ENCODE measurements at places on chromosomes 2 and 18.
A peak's percentile ranks its signal among the peaks of the same experiment; 100 is the strongest.

- DNase-seq: no peak
These were observed 10.0 kb upstream of the GBX2 start for GRCh38 chr2:236177967-236178889.

DNA sequence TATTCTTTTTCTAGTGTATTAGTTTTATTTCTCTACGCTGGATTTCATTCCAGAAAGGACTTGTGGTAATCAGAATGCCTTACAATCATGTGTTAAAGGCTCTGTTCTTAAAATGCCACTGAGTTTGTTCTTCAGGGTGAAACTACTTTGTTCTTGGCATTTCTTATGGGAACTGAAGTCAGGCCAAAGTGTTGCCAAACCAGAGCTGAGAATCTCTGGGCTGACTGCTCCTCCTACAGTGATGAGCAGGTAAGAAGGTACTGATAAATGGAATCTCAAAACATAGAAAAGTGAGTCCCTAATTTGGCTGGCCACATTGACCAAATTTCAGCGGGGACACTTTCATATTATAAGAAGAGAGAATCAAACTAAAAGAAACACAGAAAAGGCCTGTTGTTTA lies 55.1 kb upstream of the ZNF397 start:
- DNase-seq: no peak

DNA sequence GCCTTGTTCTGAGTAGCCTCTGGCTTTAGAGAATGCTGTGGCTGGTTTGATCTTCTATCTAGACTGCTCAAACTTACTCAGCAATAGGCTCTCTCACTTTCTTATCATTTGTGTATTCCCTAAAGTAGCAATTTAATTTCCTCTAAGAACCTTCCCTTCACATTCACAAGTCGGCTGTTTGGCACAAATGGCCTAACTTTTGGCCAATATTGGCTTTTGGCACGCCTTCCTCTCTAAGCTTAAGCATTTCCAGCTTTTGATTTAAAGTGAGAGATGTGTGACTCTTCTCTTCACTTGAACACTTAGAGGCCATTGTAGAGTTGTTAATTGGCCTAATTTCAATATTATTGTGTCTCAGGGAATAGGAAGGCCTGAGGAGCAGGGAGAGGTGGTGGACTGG lies 219.5 kb upstream of the PXDN start:
- DNase-seq: no peak

DNA sequence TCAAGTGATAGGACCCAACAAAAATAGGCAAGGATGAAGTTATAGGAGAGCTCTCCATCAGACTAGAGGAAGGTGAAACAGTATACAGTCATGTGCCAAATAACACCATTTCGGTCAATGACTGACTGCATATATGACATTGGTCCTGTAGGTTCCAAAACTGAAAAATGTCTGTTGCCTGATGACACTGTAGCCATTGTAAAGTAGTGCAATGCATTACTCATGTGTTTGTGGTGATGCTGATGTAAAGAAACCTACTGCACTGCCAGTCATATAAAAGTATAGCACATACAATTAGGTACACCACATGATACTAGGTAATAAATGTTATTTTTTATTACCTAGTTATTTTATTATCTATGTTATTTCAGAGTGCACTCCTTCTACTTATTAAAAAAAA lies 147.9 kb downstream of the GREB1L start:
- DNase-seq: no peak

DNA sequence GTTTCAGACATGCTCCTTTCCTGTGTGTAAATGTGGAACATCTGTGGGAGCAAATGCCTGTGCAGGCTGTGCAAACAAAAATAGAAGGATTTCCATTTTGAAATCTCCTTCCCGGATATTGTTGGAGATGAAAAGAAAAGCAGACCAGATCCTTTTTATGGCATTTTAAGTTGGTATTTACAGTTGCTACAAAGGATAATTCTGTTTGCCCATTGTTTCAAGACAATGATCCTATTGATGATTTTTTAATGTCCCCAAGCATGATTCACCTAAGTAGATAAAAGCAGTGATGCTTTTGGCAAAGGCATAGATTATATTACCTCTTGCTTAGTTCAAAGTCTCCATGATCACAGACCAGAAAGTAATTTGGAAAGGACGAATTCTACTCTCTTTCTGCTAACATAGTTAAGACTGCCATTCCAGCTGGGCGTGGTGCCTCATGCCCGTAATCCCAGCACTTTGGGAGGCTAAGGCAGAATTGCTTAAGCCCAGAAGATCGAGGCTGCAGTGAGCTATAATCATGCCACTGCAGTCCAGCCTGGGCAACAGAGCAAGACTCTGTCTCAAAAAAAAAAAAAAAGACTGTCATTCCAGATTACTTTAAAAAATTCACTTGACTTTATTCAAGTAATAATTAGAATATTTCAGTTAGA lies 209.6 kb upstream of the SLC39A10 start:
- DNase-seq: no peak

GRCh38 chr18:73737990-73738389 lies 409.6 kb downstream of the FBXO15 start:
- no peak for DNase-seq

GRCh38 chr2:11123001-11123809 lies 32.1 kb upstream of the SLC66A3 start:
- no peak for DNase-seq

DNA sequence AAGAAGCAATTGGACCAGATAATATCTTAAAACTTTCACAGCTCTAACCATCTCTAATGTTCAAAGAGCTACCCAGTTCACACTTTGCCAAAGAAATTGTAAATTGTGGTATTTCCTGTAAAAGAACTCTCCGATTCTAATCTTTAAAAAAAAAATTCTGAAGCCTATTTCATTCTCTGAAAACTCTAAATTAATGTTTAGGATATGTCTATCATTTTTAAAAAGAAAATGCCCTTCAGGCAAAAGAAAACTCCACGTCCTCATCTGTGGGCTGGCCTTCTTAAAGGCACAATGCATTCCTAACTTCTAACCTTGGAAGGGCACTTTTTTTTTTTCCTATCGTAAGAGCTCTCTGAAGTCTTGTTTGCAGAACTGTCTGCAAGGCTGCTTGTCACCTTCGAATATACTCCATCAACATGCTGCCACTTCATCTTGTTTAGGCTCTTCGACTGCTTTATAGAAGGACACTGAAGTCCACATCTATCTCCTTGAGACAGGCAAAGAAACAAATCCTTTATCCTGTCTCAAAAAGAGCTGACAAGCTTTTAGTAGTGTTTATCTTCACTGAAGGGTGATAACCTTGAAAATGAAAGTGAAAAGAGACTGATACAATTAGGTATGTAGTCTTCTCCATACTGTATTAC lies 124.3 kb upstream of the SLC39A10 start:
- no peak for DNase-seq

DNA sequence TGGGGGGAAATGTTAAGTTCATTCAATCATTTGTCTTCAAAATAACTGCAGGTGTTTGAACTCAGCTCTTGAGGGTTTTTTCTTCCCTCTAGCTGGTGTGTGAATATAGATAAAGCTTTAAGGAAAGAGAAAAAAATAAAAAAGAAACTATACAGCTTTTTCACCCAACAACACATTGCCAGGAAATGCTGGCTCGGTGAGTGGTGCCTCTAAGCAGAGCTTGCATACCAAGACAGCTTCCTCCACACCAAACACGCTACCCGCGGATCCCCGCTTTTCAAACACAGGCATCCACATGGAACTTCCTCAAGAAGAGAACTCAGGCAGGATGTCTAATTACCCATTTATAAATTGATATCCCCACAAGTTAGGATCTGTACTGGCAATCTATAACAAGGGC lies 69.8 kb upstream of the TANK start:
- peak; percentile 24 for DNase-seq

GRCh38 chr2:9234680-9235146 lies 28.1 kb downstream of the ASAP2 start:
- DNase-seq: no peak

GRCh38 chr18:4276953-4277585 lies 178.0 kb downstream of the DLGAP1 start:
- DNase-seq: no peak

GRCh38 chr2:108316461-108317258 lies 28.0 kb downstream of the SULT1C2 start:
- no peak for DNase-seq

DNA sequence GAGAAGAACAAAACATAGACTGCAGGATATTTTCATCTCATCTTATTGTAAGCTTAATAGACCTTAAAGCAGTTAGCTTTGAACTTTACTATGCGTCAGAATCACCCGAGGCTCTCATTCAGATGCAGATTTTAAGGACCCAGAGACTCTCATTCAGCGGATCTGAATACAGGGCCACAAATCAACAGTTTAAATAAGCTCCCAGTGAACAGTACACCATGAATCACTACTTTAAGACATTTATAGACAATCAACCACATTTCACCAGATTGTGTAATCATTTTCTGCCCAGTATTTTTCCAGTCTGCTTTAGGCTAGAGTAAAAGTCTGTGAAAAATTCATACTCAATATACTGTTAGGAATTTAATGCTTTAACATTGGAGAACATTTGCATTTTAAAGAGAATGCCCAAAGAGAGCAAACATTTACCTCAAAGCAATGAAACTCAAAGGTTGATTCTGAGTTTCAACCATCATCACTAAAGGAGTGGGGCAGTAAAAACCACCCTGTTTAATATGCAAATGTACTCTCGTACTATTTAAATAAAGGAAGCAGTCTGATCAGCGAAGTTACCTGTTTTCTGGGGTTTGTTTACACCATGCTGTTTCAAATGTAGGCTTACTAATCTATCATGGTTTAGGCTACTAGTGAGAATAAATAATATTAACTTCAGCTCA lies 11.0 kb upstream of the ALPK2 start:
- no peak for DNase-seq

- no peak for DNase-seq
These were observed 143.3 kb downstream of the FTCDNL1 start for GRCh38 chr2:199707593-199708185.

GRCh38 chr2:10665833-10666232 lies 23.9 kb downstream of the NOL10 start:
- DNase-seq: no peak

DNA sequence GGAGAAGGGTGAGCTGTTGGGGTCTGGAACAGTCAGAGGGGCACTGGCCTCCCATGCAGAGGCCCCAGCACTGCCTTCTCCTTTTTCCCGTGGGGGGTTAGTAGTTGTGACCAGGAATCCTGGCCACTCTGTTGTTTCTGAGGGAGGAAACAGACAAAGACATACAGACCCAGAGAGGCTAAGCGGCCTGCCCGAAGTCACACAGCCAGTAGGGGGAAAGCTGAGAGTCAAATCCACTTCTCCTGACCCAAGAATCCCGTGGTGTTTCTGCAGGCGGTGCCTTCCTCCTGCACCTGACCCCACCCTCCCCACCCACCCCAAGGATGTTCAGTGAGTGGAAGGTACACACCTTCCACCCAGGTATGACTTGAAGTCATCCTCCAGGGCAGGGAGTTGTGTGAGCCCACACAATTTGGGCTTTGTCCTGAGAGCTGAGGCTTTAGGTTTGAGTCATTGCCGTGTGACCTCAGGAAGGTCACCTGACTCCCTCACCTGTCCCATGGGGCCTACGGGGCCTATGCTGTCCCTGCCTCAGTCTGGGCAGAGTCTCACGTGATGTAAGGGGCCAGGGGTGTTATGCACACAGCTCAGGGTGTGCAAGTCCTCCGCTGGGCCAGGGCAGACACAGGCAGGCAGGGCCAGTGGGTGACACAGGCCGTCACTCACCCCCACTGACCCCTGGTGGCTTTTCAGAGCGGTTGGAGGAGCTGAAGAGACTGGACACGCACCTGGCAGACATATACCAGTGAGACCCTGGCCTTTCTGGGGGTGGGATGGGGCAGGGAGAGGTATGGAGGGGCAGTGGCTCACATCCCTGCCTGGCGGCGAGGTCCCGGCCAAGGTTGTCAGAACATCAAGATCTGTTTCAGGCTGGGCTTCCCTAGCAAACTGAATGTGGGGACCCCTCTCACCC lies 5.0 kb downstream of the NT5DC4 start:
- DNase-seq: no peak

GRCh38 chr2:200356321-200356720 lies 49.8 kb downstream of the SPATS2L start:
- no peak for DNase-seq

- DNase-seq: no peak
These were observed 157.9 kb downstream of the LNPK start for GRCh38 chr2:175844169-175844568.

GRCh38 chr18:31563778-31564177 lies 27.9 kb upstream of the TTR start:
- DNase-seq: no peak

GRCh38 chr2:46308081-46308480 lies 10.9 kb downstream of the EPAS1 start:
- no peak for DNase-seq

DNA sequence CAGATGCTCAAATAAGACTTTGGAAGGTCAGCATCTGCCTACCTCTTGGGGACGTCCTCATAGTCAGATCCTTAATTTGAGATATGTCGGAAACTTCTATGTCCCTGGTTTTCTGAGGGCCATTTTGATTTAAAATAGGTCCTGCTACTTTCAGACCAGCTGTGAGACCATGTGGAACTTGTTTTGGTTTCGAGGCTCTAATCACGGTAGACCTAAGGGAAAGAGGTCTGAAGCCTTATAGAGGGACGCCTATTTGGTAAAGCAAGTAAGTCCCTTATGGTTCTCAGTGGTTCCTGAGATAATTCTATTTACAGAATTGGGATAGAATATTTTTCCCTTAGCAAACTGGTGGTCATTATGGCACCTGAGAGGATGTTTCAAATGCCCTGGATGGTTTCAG lies 75.1 kb downstream of the RFTN2 start:
- DNase-seq: no peak

Data from stimulated activated CD4-positive, alpha-beta T cell treated with anti-CD3 and anti-CD28 coated beads, Interleukin-2, amount 100 ng/mL, for 24 hours (primary cell).